Stimulated activated CD8-positive, alpha-beta memory T cell treated with anti-CD3 and anti-CD28 coated beads, Interleukin-15, amount 100 ng/mL, for 4 hours (primary cell): ENCODE measurements at places on chromosomes 2 and 18.

DNA sequence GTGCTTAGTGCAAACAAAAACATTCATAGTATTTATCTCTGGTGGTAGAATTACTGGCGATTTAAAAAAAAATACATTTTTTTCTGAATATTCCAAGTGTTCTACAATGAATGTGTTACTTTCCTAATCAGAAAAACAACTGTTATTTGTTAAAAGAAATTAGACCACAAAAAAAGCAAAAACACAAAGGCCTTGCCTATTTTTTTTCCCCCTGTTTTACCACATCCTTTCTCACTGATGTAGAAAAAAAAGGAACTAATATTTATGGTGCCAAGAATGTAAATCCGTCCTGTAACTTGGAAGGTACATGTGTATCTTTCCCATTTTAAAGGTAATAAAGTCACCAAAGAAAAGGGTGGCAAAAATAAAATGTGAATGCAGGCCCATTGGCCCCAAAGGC is 28.4 kb upstream of the MGAT4A start:
- DNase-seq: no peak

DNA sequence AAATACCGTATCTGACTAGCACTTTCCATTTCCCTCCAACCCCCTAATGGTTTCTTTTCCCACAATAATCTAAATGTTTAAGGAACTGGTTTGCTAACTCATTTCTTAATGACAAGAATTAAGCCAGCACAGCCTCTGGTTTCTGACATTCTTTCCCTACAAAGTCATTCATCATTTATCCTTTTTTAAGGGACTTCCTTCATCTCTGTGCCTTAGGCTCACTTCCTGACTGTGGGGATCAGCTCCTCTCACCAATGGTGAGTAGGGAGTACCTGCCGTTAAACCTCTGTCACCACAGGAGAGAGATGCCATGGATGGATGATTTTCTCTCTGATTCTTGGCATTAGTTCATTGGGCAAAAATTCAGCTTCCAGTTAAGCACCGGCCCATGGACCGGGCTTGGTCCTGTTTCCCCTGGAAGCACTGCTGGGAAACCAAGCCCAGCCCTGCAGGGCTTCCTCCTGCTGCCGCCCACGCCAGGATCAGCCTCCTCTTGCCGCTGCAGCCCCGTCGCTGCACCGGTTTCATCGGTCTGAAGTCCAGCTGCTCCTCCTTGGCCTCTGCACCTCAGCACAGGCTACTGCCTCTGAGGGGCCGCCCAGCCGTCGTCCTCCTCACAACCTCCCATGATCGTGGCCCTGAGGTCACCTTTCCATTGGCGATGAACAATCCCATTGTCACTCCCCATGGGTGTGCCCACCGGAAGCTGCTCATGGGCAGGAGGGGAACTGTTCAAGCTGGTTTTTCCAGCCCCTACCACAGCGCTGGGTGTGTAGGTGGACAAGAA is 64.0 kb upstream of the ZNF516 start:
- no peak for DNase-seq

DNA sequence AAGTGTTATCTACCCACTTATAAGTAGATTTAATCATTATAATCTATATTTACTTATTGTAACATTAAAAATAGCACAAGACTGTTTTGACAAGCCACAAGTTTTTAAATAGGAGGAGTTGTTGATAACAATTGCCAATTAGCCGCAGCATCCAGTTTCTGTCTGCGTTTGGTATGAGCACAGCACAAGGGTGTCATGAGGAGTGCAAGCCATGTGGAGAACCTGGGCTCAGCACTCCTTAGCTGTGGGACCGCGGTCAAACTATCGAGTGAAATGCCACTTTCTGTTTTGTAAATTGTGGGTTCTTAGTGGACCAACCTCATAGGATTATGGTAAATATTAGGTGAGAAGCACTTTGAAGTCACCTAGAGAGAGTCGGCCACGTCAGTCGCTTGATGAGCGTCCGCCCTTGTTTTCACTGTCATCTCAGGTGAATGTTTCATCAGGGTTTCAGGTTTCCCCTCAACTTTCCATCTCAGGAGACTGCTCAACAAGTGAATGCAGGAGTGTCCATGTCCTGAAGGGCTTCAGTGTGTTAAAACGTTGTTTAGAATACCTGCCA is 294.5 kb downstream of the ZNF407 start:
- no peak for DNase-seq

DNA sequence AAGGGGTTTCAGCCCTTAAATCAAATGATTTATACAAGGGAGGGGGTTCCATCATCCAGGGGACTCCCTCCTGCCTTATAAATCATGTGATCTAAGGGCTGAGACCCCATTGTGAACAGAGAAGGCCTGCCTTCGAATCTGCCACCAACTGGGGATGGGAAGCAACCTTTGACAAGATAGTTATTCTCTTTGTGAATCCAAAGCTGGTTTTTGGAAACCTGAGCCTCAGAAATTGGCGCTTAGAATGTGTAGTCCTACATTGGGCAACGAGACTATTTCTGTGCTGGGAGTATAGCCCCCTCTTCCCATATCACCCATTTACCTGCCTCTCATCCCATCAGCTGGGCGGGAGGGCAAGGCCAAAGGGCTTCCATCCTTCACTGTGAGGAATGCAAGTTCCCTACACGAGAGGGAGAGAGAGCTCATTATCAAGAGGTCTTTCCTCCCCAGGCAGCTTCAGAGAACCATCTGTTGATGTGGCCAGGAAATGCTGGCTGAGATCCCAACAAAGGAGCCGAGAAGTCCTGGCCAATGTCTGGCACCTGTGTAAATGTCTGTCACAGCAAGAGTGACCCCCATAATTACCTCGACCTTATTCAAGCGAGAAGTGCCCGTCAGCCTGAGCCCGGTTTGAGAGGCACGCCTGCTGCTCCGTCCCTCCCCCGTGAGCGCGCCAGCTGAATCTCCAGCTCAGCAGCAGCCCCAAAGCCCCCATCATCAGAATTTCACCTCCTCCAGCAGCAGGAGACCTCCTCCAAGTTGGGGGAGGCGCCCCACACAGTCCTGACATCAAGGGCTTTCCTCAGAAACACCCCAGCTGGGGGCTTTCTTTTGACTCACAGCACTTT is 48.4 kb upstream of the APCDD1 start:
- DNase-seq: no peak

GRCh38 chr2:177118636-177119035 is 94.0 kb upstream of the HNRNPA3 start:
- DNase-seq: no peak
